ENCODE measurements at places on chromosomes 6 and 20. TPM values are rescaled to one million over a fixed set of nuclear protein-coding genes. Genes with fewer than 3 reads are reported as not detected.

ATAT1 gene
- 5.4 TPM for polyA plus RNA-seq

CLPSL2 gene
- polyA plus RNA-seq = not detected

RBPJL gene
- not detected for polyA plus RNA-seq

METTL24 gene
- not detected for polyA plus RNA-seq

STMND1 gene
- not detected for polyA plus RNA-seq

OR2B6 gene
- polyA plus RNA-seq = not detected

SFTA2 gene
- not detected for polyA plus RNA-seq

LY6G6C gene
- 2.4 TPM for polyA plus RNA-seq

PHACTR1 gene
- 0.22 TPM for polyA plus RNA-seq

SNAP91 gene
- not detected for polyA plus RNA-seq

ANGPT4 gene
- polyA plus RNA-seq = not detected

FAM217A gene
- polyA plus RNA-seq = not detected

GSTA2 gene
- polyA plus RNA-seq = not detected

TOMM34 gene
- 47.7 TPM for polyA plus RNA-seq

SPINT4 gene
- not detected for polyA plus RNA-seq

BPI gene
- polyA plus RNA-seq = not detected

GJA10 gene
- polyA plus RNA-seq = not detected

FAXC gene
- 4.0 TPM for polyA plus RNA-seq

CDH26 gene
- 1.1 TPM for polyA plus RNA-seq

TRIM40 gene
- not detected for polyA plus RNA-seq

LPIN3 gene
- polyA plus RNA-seq = 32.4 TPM

SASH1 gene
- 4.4 TPM for polyA plus RNA-seq

GLP1R gene
- not detected for polyA plus RNA-seq

SLC17A2 gene
- not detected for polyA plus RNA-seq

PTPRT gene
- not detected for polyA plus RNA-seq

SNX3 gene
- 316 TPM for polyA plus RNA-seq

TNNC2 gene
- polyA plus RNA-seq = not detected

ZSCAN23 gene
- polyA plus RNA-seq = 2.1 TPM

RUNX2 gene
- 0.79 TPM for polyA plus RNA-seq

SYTL3 gene
- 0.93 TPM for polyA plus RNA-seq

ID4 gene
- 0.10 TPM for polyA plus RNA-seq
